Psoas muscle (tissue), 8 donors: ENCODE measurements at places on chromosomes 7 and 10. TPM values are rescaled to one million over a fixed set of nuclear protein-coding genes. Genes with fewer than 3 reads are reported as not detected.

Gene HNRNPA2B1
- total RNA-seq, result 482 TPM

Gene GPR85
- 0.15 TPM for total RNA-seq

Gene MYL10
- not detected for total RNA-seq

Gene PANK1
- 3.5 TPM for total RNA-seq

Gene DDX56
- 56.3 TPM for total RNA-seq

Gene COL26A1
- total RNA-seq, result not detected

Gene CH25H
- total RNA-seq, result 0.13 TPM

Gene NYAP1
- 0.32 TPM for total RNA-seq
